ENCODE measurements at places on chromosomes 7 and 10.

DNA sequence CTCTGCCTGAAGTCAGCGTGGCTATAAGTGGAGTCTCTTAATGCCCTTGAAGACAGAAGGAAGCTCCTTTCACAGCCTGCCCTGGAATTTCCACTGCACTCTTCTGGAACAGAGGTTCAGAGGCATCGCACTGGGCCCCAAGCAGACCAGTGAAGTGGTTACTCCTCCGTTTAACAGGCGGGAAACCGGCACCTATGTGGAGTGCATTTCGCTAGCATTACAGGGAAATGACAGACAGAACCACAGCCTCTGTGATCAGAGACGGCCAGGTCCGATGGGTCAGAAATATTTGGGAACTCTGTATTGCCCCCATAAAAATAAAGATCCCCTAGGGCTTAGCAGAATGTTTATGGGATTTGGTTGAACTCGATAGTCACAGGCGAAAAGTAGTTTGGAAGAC is 406.9 kb upstream of the PRKCQ start:
- no peak for DNase-seq

GRCh38 chr7:13749636-13750035 is 239.8 kb downstream of the ETV1 start:
- no peak for DNase-seq

GRCh38 chr7:152392254-152392653 is 43.5 kb downstream of the KMT2C start:
- DNase-seq, result no peak

- no peak for DNase-seq
Observed at GRCh38 chr10:23358357-23358756, 13.8 kb upstream of the C10orf67 start.

GRCh38 chr10:86077271-86077670 is 289.3 kb downstream of the GRID1 start:
- no peak for DNase-seq
